Myocyte (in vitro differentiated cells): ENCODE measurements at places on chromosomes 16 and 17. TPM values are rescaled to one million over a fixed set of nuclear protein-coding genes. Genes with fewer than 3 reads are reported as not detected.
A peak's percentile ranks its signal among the peaks of the same experiment; 100 is the strongest.

- DNase-seq: no peak
Observed at GRCh38 chr17:39635614-39636176, 1.2 kb upstream of the STARD3 start.

DNA sequence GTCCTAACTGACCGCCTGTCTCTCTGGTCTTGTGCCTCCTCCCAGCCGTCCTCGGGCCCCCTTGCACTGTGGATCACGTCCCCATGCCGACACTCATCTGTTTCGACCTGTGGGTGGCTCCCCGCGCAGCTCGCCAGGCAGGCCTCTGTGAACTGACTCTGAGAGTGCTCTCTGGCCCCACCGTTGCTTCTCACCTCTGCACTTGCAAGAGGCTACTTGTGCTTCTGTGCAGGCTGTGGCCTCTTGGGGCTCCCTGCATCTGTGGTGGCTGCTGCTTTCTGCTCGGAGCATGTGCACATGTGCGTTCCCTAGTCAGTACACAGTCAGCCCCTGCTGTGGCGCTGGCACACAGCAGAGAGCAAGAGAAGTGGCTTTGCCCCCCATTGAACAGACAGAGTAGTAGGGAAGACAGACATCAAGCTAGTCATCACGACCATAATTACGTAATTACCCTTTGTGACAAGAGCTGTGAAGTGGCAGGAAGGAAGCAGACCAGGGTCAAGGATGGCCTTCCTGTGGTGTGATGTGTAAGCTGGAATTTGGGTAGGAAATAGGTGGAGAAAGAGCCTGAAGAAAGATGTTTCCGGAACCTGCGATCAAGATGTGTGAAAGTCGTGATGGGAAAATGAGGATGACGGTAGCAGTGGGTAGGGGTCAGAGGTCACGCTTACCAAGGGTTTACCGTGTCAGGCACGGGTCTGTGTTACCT, 256.0 kb upstream of the CACNG5 start:
- DNase-seq: no peak

- DNase-seq: no peak
Observed at GRCh38 chr17:45812102-45812501, 28.0 kb downstream of the CRHR1 start.

DPEP3 gene
- total RNA-seq: not detected in 2 replicates

RGS9 gene
- total RNA-seq: 0.10 and 0.96 TPM in 2 replicates

KRTAP4-9 gene
- not detected in 2 replicates for total RNA-seq

GRCh38 chr17:53696286-53696685, 126.4 kb upstream of the KIF2B start:
- DNase-seq: no peak

DNA sequence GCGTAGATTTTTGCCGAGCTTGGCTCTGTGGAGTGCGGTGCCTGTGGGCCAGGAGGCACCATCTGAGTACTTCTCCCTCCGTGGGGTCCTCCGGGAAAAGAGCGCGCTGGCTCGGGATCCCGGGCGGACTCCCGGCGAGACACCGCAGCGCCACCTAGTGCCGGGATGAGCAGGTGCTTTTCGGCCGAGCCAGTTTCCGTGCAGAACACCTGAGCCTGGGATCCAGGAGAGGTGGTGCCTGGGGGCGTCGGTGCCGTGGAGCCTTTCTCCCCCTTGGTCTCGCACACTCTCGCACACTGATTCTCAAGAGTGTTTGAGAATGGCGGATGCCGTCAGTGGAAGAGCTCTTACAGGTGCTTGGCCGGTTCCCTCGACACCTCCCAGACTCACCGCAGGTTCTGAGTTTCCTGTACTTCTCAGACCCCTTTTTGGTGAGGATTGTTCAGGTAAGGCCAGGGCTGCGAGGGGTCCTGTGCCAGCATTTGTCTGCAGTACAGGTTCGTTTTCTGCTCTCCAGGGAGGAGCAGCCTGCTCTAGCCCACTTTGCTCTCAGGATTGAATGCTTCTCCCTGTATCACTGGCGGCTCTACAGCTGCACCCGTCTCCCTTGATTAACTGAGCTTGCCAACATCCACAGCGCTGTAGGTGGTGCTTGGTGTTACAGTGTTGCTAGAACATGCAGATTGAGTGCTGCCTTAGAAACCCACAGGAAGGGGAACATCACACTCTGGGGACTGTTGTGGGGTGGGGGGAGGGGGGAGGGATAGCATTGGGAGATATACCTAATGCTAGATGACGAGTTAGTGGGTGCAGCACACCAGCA, 23.3 kb downstream of the TBCD start:
- peak; percentile 29 for DNase-seq

ZFP90 gene
- 28.3 and 33.2 TPM in 2 replicates for total RNA-seq

GRCh38 chr16:11263737-11264136, 5.4 kb downstream of the TNP2 start:
- no peak for DNase-seq

MRC2 gene
- total RNA-seq: 143 and 161 TPM in 2 replicates

DNA sequence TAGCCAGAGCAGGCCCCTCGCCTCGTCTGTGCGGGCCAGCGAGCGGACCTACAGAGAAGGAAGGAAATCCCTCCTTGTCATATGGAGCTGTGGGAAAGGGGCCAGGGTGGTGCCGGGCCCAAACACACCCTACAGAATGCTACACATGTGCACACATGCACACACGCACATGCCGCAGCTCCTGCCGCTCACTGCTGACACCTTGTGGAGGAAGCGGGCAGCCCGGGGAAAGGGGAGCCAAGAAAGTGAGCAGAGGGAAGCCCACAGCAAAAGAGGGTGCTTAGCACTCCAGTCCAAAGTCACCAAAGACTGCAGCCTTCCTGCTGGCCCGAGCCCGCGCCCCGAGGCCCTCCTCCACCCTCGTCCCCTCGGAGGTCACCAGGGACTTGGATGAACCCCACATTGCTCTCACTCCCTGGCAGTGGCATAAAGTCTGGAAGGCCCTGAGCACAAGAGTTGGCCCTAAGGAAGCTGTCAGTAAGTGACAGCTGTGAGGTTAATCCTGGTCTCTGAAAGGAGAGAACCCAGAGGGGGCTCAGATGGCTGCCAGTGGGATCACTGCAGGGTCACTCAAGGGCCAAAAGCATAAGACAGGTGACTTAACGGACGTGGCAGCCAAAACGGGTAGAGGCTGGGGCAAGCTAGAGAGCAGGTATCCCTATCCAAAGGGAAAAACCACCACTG, 68.2 kb downstream of the MYO18A start:
- peak; percentile 91 for DNase-seq
